Kidney epithelial cell (primary cell): ENCODE measurements at places on chromosomes 2 and 18.

DNA sequence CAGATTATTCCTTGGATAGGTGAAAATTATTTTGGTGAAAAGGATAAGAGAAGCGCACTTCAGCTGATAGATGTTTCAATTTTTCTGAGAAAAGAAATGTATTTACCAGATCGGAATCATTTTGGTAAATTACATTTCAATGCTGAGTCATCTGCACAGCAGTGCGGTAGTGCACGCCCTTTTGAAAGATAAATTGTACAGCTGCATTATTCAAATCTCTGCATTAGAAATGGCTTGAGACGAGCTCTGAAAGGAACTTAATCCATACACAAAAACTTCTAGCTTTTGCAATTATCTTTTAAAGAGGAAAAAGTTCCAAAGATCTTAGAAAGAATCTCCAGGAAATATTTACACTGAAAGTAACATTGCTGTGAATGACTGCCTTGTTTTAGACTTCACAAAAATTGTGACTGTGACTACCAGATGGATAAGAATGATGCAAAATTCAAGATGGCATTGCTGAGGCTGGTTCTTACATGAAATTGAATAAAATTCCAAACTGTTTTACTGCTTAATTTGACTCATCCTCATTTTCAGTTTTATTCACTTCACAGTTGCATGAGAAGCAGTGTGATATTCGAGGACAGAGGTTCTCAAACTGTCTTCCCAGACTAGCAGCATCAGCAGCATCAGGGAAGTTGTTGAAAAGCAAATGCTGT lies 161.7 kb downstream of the RND3 start:
- no peak for DNase-seq

DNA sequence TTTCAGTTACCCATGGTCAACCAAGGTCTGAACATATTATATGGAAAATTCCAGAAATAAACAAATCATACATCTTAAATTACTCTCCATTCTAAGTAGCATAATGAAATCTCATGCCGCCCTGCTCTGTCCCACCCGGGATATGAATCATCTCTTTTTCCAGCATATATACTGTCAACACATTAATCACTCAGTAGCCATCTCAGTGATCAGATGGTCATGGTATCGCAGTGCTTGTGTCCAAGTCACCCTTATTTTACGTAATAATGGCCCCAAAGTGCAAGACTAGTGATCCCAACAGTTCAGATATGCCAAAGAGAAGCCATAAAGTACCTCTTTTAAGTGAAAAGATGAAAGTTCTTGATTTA lies 43.8 kb downstream of the OSBPL6 start:
- no peak for DNase-seq

GRCh38 chr18:66966171-66966570 lies 362.3 kb upstream of the CDH19 start:
- no peak for DNase-seq

DNA sequence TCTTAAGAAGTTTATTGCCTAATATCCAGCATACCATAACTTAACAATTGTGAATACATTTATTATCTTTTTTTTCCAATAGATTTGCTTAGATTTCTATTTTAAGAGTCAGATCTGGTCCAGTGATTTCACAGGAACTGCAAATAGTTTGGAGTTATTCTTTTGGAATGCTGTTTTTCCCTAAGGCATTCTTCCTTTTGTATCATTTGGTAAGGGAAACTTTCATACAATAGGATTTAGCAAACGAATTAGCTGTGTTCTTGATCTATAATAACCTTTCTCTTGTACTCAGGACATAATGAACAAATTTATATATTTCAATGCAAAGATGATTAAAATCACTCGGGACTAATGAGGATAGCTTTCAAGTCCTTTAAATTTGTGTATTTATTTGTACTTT lies 201.6 kb downstream of the ERBB4 start:
- DNase-seq: no peak

DNA sequence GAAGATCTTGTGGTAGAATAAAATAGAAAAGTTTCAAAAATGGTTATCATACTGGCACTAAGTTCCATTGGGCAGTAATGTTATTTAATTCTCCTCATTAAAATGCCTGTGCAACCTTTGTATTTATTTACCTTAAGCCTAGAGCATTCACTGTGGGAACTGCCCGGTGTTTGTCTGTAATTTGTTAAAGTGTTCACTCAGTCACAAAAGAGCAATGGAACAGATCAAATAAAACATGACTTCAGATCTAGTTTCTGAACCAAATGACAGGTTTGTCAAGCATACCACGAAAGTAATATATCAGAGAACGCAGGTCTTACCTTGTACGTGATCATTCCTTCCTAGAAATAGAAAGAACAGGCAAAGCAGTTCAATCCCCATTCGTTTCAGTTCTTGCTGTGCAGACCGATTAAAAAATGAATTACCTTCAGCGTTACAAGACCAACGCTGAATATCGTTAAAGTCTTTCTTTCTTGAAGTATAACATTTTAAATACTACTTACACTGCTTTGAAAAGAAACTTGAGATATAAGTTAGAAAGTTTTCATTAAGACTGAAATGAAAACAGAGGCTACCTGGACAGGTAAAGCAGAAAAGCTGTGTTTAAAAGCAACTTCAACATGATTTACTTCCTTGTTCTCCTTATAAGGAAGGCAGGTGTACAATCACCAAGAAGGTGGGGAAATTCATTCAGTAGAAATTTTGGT lies at the start of gene ITGB6:
ITGB6 (minus strand) TSS at position 590 of the 707 bp plus-strand sequence; CDS start at position 381, 209 bp downstream.
- no peak for DNase-seq

DNA sequence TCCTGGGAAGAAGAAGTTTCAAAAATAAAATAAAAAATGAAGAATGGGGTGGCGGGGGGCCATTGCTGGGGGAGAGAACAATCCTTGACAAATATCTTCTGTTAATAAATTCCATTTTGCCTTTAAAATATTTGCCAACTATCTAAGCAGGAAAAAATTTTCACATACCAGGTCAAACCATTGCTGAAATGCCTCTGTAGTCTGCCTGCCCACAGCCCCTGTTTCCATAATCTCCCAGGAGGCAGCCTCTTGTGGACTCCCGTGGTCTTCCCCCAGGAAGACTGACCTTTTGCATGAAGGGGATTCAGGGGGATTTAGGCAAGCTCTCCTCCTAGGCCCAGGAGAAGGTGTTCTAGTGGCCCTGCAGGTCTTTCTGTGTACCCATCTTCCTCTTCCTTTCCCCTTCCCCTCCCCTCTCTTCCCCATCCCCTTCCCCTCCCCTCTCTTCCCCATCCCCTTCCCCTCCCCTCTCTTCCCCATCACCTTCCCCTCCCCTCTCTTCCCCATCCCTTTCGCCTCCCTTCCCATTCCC lies 61.0 kb downstream of the RPL37A start:
- no peak for DNase-seq

DNA sequence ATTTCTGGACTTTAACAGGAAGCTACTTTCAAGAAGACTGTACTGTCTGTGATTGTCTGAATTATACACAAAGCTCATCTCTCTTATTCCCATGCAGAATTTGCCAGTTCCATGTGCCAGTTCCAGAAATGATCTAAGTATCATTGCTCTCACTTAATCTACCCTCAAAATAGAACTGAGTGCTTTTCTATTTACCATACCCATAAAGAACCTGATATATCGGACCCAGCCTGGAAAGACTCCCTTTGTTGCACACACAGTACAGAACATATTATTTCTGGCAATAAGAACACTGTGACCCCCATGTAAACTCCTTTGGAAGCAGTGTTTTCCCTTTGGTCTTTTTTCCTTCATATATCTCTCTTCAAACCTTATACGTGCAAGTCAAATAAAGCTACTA lies 102.3 kb upstream of the TTN start:
- DNase-seq: no peak

GRCh38 chr18:76483780-76484179 lies 11.3 kb downstream of the ZNF516 start:
- no peak for DNase-seq
